ENCODE measurements at places on chromosomes 1 and 21.

DNA sequence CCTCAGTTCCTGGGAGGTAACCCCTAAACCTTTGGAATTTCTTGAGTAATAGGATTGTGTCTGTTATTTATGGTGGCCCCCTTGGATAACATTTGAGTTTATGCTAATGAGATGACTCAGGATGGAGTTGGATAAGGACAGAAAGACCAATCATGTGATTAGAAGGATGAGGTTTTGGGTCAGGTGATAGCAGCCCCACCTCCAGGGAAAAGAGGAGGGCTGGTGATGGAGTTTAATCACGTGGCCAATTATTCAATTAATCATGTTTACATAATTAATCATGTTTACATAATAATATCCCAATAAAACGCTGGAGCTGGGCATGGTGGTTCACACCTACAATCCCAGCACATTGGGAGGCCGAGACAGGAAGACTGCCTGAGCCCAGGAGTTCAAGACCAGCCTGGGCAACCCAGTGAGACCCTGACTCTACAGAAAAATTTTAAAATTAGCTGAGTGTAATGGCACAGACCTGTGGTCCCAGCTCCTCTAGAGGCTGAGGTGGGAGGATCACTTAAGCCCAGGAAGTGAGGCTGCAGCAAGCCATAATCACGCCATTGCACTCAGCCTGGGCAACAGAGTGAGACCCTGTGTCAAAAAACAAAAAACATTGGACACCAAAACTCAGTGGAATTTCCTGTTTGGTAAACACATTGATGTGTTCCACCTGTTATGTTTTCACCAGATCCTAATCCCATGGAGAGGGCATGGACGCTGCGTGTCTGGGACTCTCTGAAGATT lies 73.3 kb downstream of the NUP210L start:
- DNase-seq = no peak

DNA sequence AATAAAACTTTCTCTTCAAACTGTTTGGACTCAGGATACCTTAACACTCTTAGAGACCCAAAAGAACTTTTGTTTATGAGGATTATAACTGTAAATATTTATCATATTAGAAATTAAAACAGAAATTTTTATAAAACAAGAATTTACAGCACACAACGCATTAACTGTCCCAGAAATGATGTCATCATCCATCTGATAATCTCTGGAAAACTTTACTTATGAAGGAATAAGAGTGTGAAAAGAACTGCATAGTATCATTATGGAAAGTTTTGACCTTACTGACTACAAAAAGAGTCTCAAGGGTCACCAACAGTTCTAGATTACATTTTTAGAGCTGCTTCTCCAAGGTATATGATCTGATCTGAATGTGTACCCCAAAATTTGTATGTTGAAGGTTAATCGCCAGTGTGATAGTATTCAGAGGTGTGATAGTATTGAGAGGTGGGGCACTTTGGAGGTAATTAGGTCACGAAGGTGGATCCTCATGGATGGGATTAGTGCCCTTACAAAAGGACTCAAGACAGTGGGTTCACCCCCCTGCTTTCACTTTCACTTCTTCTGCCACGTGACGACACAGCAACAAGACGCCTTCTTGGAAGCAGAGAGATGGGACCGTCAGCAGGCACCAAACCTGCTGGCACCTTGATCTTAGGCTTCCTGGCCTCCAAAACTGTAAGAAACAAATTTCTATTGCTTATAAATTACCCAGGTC lies 95.7 kb upstream of the NR5A2 start:
- DNase-seq = no peak

DNA sequence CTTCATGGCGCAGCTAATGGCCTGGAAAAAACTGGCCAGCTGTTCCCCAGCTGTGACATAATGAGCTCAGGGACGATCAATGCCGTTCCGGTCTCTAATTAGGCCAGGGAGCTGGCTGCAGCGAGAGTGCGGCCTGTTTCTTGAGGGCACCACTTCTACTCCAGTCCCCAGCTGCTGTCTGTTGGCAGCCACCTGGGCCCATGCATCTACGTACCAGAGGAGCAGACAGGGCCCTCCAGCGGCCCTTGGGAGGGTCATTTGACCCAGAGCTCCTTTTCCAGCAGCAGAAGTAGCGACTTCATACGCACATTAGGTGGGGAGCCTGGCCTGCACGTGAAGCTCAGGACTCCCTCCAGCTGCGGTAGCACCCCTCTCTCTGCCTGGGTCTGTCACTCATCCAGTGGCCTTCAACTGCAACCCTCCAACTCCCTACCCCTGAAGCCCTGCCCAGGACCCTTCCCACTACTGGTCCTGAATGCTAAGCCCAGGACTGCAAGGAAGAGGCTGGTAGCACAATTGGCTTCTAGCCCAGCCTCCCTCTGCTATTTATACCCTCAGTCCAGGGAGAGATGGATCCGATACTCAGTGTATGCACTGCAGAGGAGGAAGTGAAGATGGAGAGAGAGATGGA lies 9.1 kb upstream of the GPR61 start:
- DNase-seq = no peak

- DNase-seq = no peak
Observed at GRCh38 chr1:26124418-26125331, 13.1 kb downstream of the PDIK1L start.

DNA sequence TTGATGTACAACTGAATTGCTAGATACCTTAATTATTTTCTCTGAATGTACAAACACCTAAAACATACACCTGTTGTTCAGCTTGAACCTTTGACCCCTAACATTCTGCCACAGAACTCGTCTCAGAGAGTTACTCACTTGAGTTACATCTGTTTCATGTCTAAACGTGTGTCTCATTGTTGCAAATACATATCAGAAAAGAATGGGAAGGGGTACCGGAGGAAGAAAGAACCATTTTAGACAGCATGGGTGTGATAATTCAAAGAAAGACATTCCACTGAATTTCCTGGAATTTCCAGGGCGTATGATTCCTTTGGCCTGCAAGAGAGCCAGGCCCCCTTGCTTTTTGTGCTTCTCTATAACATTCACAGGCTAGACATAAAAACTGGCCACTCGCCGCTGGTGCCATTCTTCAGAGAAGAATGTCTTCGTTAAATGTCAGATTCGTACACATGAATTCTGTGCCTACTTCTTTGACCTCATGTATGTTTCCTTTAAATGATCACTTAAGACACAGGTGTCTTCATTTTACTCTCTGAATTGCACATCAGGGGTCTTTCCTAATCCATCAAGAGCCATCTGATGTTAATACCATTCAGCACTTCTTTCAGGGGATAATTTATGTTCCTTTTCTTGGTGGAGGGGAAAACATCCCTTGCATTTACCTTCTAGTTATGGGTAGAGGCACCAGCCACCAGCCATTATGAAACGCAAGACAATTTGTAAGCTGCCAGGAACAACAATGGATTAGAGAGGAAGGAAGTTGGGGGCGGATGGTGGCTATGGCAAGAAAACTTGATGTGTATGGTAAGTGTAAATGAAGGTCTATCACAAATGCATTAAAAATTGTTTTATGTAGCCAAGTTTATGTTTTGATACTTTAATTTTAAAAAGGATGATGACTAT lies 12.7 kb downstream of the ATF3 start:
- no peak for DNase-seq

DNA sequence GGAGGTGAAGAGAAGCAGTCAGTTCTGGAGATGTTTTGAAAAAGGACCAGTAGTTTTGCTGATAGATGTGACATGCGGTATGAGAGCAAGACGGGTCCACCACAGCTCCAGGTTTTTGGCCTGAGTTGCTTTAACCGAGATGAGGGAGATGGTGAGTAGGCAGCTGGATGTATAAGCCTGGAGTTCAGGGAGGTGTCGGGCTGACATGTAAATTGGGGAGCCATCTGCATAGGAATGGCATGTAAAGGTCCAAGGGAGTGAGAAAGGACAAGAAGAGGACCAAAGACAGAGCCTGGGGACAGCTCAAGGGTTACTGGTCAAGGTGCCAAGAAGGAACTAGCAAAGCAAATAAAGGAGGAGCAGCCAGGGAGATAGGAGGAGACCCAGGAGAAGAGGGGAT lies 503.7 kb downstream of the MATN1 start:
- no peak for DNase-seq

DNA sequence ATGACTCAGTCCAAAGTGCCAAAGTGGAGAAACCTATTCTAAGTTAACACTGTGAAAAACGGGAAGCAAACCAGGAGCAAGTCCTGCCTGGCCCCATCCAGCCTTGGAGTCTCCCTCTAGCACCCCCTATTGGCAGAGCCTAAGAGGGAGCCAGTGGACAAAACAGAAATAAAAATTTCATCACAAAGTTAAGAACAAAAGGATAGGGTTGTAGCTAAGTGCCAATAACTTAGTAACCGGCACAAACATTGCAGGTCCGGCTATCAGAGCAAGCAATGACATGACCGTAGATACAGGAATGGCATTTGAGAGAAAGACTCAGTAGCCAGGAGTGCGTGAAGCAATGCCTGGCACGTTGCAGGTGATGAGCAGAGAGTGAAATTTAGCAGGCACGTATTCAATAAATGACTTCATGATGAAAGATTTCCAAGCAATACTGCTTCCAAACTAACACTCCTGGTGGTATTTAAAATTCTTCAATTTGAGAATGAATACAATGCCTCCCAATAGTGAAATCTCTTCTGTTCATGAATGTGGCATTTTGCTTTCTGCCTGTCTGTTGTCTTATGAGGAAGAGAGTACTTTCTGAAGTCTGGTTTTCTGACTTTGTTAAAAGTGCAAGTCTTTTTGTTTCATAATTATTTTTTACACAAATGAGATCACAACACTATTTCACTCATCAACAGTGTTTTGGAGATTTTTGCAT lies 391.0 kb downstream of the OMA1 start:
- no peak for DNase-seq

- no peak for DNase-seq
Observed at GRCh38 chr1:215682232-215682631, 115.1 kb downstream of the KCTD3 start.

- DNase-seq = no peak
Observed at GRCh38 chr1:89807983-89808382, 12.8 kb upstream of the LRRC8D start.

GRCh38 chr1:18972531-18972930 lies 16.1 kb upstream of the IFFO2 start:
- no peak for DNase-seq

GRCh38 chr1:31707711-31708110 lies 3.9 kb upstream of the COL16A1 start:
- no peak for DNase-seq

DNA sequence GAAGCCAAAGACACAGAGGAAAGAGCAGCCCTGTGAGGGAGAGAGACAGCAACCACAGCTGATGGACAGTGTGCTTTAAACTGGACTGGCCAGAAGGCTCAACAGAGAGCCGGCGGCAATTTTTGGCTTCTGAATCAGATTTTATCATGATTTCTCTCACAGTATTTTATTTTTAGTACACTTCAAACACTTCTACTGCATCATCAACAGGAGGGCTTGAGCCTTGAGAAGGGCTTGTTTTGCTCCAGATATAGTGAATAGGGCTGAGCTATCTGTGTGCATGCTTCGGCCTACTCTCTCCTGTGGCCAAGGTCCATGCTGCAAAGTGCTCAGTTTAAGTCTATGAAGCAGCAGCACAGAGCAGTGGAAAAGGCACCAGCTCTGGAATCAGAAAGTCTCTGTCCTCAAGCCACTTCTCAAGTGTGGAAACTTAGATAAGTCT lies 33.3 kb downstream of the ADCY10 start:
- no peak for DNase-seq

- no peak for DNase-seq
Observed at GRCh38 chr1:185156288-185156853, 382 bp downstream of the TRMT1L start.

DNA sequence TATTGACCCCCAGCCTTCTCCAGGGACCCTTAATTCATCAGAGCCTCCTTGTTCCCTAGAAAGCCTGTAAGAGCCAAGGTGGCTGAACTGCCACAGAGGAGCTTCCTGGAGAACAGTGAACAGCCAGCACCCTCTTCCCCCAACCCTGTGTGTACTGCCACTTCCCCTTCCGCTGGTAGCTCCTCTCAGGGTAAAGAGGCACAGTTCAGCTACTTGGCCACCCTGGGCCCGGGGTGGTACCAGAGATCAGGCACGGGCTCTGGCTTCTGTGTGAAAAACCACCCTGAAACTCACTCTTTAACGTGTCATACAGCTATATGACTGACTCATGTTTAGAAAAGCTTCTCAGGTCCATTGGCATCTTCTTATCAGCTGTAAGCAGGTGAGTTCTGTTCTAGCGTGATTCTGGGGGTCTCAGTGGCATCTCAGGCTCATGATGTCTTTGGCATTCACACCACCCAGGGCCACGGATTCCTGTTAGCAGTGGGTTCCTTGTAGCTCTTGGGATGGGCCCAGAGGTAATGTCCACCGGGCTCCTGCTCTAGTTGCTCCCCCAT lies 22.4 kb downstream of the ARMH1 start:
- DNase-seq = peak; percentile 12

GRCh38 chr1:150613061-150613920 lies 16.1 kb downstream of the ENSA start:
- DNase-seq = peak; percentile 58

DNA sequence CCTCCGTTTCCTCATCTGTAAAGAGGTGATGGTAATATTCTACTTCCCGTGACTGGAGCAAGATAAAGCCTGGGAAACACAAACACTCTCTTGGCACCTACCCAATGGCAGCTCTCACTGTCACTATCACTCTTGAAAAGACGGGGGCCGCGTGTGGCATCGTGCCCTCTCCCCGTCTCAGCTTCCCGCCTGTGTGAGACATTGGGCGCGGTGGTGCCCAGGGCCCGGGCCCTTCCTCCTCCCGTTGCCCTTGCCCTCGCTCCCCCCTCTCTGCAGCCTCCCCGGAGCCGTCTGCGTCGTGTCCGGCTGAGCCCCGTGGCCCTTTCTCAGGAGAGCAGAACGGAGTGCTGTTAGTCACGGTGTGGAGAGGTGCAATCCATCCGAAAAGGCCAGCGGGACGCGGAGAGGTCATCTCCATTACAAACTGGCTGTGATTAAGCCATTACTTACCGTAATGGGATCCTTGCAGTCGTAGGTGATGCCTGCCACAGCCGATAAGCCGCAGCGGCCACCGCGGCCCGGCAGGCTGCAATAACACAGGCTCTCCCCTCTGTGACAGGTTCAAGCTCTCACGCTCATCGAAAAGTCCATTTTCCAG lies 156.4 kb upstream of the ZC3H12A start:
- DNase-seq = no peak

DNA sequence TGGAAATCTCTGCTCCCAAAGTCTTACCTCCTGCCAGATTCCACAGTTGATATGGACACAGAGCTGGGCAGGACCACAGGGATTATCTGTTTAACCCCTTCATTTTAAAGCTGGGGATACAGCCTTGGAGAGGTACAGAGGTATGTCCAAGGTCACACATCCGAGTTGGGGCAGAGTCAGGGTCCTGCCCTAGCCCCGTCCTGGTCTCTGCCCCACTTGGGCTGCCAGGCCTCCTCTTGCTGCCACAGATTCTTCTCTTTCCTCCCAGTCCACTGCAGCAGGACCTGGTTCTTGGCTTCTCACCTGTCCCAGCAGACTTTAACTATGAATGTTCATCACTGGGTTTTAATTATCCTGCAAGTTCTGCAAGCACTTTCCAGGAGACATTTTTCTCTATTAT lies 258.3 kb downstream of the MATN1 start:
- no peak for DNase-seq

GRCh38 chr1:152871731-152872126 lies 6.4 kb upstream of the SMCP start:
- no peak for DNase-seq
